ENCODE measurements at places on chromosomes 5 and 9.

- DNase-seq = no peak
Measured at GRCh38 chr9:121972501-121972981, 120.6 kb downstream of the TTLL11 start.

DNA sequence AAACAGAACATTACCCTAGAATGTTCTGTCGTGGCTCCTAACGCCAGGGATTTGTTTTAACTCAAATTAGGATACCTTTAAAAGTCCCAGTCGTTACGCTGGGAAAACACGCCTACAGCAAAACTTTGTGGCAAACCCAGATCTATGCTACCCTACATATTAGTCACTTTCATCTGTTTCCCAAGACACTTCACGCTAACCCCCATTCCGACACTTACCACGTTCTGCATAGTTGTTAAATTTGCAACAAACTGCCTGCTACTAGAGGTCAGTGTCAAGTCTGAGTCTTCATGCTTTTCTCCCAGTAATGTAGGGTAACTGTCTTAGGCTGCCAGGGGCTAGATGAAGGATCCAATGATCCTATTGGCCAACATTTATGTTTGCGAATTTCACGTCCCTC lies 140.3 kb downstream of the RASEF start:
- no peak for DNase-seq

- DNase-seq = no peak
Measured at GRCh38 chr9:81112627-81113452, 576.5 kb downstream of the TLE1 start.

GRCh38 chr9:109459423-109459822 lies 38.7 kb downstream of the PTPN3 start:
- DNase-seq = no peak

GRCh38 chr5:133222521-133222920 lies 170.7 kb downstream of the HSPA4 start:
- no peak for DNase-seq

- no peak for DNase-seq
Measured at GRCh38 chr9:98977246-98977714, 33.6 kb downstream of the COL15A1 start.

GRCh38 chr5:20605732-20606525 lies 617.9 kb upstream of the CDH18 start:
- no peak for DNase-seq

DNA sequence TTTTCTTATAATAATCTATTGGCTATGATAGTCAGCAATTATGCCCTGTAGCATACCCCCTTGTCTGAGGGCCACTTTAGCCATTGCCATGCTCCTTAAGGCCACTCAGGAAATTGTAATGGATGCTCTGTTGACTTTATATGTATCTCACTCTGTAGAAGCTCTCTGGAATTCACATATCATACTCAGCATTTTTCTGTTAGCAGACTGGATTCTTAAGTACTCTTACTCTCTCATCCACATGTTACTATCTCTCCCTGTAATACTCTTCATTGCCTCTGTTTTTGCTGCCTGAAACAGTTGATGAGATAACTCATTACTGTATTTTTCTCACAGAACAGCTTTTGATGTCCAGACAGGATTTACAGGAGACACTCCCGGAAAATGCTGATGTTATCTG lies 24.2 kb downstream of the TMEM232 start:
- no peak for DNase-seq

DNA sequence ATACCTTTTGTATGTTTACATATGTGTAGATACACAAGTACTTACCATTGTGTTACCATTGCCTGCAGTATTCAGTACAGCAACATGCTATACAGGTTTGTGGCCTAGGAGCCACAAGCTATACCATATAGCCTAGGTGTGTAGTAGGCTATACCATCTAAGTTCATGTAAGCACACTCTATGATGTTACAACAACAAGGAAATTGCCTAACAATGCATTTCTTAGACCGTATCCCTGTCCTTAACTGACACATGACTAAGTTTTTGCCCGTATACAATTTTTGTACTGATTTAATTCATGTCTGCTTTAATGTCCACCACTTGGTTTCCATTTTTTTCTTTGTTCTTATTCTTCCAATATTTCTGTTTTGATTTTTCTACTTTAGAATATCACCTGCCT lies 18.5 kb downstream of the TNPO1 start:
- no peak for DNase-seq

DNA sequence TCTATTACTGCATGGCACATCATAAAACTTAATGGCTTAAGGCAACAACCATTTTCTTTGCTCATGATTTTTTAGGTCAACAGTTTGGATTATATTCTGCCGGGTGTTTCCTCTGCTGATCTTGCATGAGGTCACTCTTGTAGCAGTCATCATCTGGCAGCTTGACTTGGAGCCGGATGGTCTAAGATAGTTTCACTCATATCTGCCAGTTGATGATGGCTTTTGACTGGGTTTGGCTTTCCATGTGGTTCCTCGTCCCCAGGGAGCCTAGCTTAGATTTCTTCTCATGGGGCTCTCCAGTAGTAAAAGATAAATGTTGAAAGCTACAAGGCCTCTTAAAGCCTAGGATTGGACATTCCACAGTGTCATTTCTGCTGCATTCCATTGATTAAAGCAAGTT lies 27.4 kb downstream of the LNPEP start:
- no peak for DNase-seq

- no peak for DNase-seq
Measured at GRCh38 chr9:135774794-135775525, 73.0 kb downstream of the KCNT1 start.

DNA sequence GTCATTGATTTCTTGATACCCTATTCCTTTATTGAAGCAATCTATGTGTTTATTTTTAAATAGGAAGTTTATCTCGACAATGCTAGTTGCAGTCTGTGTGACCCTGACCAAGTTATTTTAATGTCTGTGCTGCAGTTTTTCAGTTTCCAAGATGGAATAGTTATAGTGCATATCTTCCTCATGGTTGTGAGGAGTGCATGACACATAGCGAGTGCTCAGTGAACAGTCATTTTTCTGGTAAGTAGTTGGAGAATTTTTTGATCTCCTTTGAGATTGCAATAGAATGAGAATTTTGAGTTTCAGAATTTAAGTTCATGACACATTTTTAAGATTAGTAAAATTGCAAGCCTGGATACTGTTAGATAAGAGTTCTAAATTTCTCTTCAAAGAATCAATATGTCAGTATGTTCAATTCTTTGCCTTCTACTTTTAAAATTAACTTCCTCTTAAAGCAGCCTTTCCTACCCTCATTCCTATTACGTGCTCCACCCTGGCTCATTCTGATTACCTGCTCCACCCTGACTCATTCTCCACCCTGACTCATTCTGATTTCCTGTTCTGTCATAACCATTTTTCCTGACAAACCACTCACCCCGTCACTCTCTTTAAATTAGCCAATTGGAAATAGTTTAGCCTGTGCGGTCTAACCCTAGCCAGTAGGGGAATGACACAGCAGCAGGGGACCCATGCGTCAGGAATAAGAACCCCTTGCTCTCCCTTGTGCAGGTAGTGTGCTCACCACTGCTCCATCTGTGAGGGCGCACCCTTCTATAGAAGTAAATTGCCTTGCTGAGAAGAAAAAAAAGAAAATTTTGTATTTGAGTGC lies 30.7 kb downstream of the SPIN1 start:
- DNase-seq = no peak

DNA sequence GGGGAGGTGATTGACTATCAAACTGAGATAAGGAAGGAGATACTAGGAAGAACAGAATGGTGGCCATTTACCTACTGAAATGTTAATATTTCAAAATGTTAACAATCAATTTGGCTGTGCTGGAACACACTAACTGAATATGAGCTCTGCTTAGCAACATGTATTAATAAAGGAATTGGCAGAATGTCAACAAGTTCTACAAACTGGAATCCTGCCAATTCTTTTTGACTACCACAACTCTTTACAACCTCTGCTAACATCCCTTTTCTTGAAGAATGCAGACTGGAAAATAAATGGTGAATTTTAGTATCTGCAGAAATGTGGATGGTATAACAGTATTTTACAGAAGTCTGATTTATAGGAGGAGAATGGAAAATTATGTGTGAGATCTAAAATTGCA lies 446.4 kb downstream of the ISL1 start:
- no peak for DNase-seq

- DNase-seq = no peak
Measured at GRCh38 chr5:147234825-147235635, at the start of gene STK32A. TSS of gene STK32A (plus strand) at chr5:147235026. CDS start at chr5:147239635, 4,609 bp downstream.

DNA sequence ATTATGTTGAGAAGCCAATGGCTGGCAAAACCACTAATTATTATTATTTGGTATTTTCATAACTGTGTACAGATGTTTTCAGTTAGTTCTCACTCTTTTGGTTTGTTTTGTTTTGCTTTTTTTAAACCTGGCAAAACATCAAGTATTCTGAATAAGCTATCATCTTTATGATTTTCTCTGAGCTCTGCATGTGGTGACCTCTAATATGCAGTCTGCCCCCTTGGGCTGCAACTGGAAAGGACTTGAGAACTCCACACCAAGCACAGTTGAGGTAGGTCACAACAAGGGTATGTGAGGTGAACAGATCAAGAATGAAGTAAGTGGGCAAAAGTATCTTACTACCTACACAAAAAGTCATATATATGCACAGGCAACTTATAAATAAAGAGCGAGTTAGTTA lies 202.2 kb downstream of the NFIB start:
- DNase-seq = no peak

GRCh38 chr5:151104795-151105194 lies 24.0 kb upstream of the TNIP1 start:
- no peak for DNase-seq

DNA sequence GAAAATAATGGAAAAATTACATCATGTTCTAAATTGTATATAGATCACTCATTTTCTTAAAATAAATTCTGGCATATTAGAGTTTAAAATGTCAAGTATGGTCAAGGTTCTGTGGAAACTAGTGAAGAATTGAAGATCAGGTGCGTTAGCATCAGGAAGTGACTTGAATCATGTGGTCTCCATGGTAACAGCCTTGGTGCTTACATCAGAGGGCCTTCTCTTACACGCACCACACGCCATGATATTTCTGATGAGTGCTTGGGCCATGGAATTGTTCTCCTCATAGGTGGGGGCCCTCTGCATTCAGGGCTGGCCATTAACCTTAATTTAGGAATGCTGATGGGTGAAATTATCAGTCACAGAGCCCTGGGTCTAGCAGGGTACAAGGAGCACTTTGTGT lies 288.1 kb upstream of the EFNA5 start:
- no peak for DNase-seq

DNA sequence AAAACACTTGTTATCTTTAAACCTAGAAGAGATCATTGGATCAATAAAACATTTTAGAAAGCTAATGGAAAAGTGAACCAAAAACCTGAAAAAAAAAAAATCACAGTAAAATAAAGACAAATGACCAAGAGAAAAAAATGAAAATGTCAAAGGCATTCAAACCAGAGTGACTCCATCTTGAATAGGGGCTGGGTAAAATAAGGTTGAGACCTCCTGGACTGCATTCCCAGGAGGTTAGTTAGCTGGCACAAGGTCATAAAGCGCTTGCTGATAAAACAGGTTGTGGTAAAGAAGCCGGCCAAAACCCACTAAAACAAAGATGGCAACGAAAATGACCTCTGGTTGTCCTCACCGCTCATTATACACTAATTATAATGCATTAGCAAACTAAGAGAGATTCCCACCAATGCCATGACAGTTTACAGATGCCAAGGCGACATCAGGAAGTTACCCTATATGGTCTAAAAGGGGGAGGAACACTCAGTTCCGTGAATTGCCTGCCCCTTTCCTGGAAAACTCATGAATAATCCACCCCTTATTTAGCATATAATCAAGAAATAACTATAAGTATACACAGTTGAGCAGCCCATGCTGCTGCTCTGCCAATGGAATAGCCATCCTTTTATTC lies 116.7 kb upstream of the NEK6 start:
- no peak for DNase-seq

- no peak for DNase-seq
Measured at GRCh38 chr9:38350529-38350928, 42.0 kb upstream of the ALDH1B1 start.

DNA sequence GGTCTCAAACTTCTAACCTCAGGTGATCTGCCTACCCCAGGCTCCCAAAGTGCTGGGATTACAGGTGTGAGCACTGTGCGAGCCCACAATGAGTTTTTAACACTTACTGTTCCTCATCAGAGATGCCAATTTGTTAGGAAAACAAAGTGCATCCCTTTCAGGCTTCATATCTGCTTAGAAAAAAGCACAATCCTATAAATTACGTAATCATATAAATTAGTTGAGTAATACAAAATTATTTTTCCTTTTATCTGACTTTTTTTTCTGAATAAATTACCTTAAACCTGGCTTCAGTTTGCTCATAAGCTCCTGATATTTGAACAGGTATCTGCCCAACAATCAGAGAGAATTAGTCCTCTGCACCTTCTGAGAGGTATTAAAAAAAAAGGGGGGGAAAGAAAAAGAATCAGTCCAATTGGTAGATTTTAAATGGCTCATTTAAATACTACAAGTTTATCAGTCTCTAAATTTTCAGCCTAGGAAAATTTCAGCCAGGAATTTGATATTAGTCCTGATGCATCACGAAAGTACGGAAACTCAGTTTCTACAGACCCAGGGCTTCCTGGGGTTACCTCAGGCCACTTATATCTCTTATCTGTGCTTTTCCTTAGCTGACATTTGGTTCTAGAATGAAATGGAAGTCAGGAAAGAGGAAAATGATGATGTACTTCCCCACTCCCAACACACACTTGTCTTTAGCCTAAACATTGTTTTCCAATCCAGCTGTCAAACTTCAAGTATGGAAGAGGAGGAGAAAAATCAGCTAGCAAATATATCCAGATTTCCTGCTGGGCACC lies 26.8 kb downstream of the ITGA1 start:
- no peak for DNase-seq

DNA sequence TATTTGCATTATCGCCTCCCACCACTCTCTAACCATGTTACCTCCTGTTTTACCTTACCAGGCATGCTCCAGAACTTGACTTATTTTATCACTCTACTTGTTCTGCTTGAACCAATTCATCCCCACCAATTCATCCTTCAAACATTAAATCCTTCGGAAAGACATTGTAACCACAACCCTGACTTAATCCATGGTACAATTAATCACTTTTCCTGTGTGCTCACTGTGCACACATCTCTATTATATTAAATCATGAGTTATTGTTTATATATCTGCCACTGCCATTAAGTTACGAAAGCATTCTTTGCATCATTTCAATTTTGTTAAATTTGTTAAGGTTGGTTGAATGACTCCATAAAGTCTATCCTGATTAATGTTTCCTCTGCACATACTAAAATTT lies 7.4 kb upstream of the C5orf46 start:
- no peak for DNase-seq

GRCh38 chr5:97550818-97551217 lies 367.8 kb upstream of the RIOK2 start:
- no peak for DNase-seq

GRCh38 chr9:93960221-93960970 lies 5.2 kb upstream of the BARX1 start:
- DNase-seq = no peak

DNA sequence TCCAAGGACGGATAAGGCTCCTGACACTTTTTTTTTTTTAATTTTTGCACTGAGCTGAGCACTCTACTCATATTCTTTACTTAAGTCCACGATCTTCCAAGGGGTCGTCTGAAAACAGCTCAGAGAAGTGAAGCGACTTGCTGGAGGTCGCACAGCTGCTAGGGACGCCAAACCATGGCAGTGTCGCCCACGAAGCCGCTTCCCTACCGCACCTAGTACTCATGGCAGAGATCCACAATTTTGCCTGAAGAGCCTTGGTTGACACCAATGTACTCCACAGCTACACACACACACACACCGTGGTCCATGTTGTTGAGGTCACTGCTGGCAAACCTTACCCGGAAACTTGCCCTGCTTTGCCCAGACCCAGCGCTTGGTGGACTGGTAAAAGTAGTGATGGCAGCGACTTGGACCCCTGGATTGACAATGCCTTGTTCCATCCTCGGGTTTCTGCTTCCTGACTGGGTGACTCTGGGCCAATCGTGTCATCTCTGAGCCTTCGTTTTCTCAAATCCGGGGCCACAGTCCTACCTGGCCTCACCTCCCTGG lies 521 bp upstream of the SLIT3 start:
- DNase-seq = no peak
